ENCODE measurements at places on chromosomes 3 and 15.
A peak's percentile ranks its signal among the peaks of the same experiment; 100 is the strongest.

- DNase-seq = no peak
Measured at GRCh38 chr15:90497376-90497775, 32.3 kb upstream of the CRTC3 start.

DNA sequence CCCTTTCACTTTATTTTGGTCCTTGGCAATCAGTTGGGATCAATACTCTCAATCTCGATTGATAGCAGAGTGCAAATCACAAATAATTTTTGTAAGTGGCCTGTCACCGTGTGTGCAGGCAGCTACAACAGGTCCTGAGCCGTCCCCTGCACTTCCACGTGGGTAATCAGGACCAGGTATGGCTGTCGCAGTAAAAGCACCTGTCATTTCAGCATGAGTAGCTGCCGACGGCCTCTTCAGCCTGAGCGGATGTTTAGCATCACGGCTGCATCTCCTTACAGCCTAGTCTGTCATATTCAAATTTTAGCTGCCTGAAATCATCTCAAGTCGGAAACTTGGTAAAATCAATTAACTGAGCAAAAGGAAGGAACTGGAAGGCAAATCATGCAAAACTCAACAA, 53.0 kb upstream of the FOXP1 start:
- no peak for DNase-seq

DNA sequence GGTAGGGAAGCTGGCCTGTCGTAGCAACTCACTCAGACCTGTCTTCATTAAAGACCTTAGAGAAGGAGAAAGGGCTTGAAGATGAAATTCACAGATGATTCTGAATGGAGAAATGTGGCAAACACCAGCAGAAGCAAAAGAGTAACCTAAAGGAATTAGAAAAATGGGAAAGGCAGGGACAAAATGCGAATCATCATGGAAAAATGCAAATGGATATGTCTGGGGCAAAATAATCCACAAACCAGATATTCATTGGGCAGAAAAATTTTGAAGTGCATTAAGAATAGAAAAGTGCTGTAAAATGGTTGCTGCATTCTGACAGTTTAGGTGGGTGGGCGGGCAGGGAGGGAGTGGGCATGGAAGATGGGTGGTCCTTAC, 156.9 kb upstream of the RASGRP1 start:
- no peak for DNase-seq

DNA sequence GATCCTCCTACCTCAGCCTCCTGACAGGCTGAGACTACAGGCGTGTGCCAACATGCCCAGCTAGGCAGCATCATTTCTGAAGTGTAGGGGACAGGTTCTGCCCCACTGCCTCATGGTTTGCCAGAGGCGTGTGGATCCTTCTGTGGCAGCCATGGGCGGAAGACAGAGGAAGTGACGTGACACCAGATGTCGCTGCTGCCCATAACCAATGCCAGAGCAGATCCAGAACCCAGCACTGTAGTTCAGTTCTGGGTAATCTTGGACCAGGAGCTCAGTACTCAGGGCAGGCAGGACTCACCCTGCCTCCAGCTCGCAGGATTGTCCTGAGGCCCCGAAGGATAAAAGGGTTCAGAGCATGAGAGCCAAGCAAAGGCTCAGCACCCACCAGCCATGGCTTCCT, 8.2 kb downstream of the RBPMS2 start:
- DNase-seq = no peak

GRCh38 chr15:64622410-64623260, 152.8 kb downstream of the RBPMS2 start:
- DNase-seq = no peak

- DNase-seq = no peak
Measured at GRCh38 chr15:92682741-92683510, 27.4 kb upstream of the FAM174B start.

DNA sequence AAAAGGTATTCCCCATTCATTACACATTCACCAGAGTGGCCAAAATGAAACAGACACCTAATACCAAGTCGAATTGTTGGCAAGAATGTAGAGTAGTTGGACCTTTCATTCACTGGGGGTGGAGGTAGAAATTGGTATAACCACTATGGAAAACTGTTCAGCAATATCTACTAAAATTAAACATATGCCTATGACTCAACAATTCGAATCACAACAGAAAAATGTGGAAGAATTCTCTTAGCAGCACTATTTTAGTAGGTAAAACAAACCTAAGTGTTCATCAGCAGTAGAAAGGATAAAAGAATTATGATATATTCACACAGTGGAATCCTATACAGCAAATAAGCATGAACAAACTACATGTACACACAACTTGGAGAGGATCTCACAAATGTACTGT, 30.6 kb downstream of the POLG start:
- no peak for DNase-seq

GRCh38 chr3:124834723-124835718, 52.1 kb downstream of the ITGB5 start:
- peak; percentile 79 for DNase-seq

DNA sequence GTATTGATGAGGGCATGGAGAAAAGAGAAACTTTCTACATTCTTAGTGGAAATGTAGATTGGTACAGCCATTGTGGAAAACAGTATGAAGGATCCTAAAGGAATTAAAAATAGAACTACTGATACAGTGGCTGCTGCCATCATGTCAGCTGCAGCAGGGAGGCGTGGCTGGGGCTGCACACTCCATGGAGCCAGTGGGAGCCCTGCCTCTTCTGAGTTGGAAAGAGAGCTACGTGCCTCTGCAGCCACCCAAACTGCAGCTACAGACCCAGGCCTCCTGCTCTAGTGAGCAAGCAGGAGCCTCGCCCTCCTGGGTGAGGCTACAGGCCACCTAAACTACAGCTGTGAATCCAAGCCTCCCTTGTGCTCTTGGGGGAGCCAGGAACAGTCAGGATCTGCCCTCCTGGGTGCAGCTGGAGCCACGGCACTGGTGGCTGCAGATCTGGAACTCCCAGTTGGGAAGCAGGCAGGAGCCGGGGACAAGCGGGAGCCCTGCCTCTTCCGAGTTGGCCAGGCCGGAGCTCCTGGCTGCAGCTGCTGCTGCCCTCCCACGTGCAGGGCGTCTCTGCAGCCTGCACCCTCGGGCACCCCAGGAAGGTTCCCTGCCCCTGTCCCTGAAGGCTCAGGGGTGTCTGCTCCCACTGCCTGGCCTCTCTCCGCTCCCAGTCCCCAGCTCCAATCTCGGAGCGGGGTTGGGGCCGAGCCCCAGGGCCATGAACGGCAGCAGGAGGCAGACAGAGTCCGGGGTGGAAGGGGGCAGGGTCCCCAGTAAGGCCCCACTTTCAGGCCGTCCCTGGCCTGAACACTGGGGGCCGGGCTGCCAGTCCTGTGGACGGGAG, 64.5 kb downstream of the THBS1 start:
- DNase-seq = no peak

- DNase-seq = no peak
Measured at GRCh38 chr3:162285259-162285658, 788.7 kb downstream of the OTOL1 start.

DNA sequence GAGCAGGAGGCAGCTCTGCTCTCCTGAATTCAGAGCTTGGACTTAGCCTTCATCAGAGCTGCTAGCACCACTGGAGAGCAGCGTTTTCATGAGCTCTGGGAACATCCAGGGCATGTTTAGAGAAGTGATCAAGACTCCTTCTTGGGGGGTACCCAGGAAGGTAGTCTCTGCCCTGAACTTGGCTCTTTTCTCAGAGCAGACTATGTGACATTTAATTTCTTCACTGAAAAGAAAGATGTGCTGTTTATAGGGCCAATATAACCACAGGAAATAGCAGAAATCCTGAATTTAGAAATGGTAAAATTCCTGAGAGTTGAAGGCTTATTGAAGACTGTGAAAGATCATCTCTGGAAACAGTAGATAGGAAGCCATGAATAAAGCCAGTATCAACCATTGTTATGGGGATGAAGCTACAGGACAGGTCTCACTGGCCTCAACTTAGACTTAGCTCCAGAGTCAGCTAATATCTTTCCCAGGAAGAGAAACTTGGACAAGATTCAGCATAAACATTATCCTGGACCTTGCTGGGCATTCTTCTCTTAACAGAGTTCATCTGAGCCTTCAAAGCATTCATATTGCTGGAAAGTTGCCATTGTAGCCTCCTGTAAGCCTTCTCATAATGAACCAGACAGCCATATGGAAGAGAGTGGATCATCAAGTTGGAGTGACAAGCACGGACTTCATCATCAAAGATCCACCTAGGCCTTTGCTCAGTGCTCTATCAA, 386.6 kb upstream of the THBS1 start:
- DNase-seq = no peak

DNA sequence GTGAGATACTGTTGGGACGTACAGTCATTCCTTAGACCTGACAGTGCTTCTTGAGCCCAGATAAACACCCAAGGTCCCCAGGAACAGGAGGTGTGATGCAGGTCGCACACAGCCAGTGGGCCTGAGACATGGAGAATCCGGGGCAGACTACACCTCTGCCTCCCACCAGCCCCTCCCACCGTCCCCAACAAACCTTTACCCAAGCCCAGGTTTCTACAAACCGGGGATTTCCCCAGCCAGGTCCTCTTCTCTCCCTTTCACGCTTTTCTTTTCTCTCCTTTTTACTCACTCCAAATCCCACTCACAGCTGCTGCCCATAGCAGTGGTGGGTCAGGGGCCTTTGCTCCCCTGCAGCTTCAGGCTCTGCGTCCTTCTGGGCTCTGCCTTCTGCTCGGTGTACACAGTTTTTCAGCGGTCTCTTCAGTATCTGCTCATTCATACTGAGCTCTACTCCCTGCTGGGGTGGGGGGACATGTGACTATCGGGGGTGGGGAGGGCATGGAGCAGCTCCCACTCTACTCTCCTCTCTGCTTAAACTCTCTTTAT, 4.8 kb upstream of the PCSK6 start:
- no peak for DNase-seq

DNA sequence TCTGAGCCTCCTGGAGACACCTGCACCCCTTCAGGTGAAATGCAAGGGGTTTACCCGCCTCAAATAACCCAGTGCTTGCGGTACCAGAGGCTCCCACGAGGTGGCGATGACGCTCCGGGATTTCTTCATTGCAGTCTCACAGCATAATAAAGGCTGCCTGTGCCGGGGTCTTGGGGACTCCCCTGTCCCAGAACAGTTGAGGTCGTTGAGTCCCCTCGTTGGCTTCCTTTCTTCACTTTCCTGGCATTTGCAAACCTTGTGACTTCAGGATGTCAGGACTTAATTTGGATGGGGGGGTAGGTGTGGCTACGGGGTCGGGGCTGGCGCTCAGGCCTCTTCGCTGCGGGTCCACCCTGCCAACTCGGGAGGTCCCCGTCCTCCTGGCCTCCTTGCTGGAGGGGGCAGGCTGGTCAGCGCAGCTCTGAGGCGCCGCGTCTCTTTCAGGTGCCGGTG, 1.3 kb downstream of the GNAT1 start:
- peak; percentile 79 for DNase-seq

- no peak for DNase-seq
Measured at GRCh38 chr3:146166826-146167225, 5.8 kb upstream of the PLOD2 start.

DNA sequence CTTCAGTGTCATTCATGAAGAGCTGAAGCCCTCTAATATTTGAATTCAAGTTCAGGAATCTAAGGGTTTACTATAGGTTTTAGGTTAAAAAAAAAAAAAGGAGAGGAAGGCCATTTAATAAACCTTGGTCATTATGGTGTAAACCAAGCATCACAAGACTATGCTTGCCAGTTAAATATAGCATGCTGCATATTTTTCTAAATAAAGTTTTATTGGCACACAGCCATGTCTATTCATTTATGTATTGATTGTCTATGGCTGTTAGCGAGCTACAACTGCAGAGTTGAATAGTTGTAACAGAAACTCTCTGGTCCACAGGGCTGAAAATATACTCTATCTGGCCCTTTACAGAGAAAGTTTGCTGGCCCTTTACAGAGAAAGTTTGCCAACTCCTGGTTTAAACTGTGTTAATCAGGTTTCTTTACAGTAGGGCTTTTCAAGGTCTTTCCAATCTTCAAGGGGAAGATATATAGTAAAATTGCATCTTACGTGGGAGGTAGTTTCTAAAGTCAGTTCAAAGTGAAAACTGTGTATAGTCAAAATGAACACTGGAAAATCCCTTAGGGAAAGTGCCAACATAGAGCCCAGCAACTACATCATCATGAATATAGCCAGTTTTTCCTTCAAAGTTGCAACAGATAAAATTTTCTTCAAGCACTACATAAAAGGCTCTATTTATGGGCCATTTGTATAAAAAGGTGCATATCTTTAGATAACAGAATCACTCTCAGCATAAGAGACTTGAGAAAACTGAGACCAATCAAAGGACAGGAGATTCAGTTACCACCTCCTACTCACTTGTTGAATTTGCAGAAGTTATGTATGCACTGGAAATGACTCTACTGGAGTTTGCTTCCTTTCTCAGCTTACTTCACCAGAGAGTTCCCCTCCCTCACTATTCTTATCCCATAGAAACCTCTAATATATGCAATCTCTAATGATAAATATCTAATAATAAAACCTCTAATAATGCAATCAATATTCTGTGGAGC, 49.7 kb upstream of the FRMD4B start:
- DNase-seq = no peak

DNA sequence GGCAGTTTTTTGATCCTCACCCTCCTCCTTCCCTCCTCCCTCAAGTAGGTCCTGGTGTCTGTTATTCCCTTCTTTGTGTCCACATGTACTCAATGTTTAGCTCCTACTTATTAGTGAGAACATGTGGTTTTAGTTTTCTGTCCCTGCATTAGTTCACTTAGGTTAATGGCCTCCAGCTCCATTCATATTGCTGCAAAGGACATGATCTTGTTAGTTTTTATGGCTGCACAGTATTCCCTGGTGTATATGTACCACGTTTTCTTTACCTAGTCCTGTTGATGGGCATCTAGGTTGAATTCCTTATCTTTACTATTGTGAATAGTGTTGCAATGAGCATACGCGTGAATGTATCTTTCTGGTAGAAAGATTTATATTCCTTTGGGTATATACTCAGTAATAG, 61.7 kb upstream of the FGF7 start:
- DNase-seq = no peak

GRCh38 chr3:148845756-148846395, 18.3 kb downstream of the CPB1 start:
- no peak for DNase-seq

GRCh38 chr3:123371859-123372685, 76.8 kb downstream of the ADCY5 start:
- peak; percentile 54 for DNase-seq

- no peak for DNase-seq
Measured at GRCh38 chr3:114427285-114428043, 133.6 kb downstream of the TIGIT start.

GRCh38 chr3:12473511-12473910, 10.8 kb upstream of the TSEN2 start:
- DNase-seq = no peak

DNA sequence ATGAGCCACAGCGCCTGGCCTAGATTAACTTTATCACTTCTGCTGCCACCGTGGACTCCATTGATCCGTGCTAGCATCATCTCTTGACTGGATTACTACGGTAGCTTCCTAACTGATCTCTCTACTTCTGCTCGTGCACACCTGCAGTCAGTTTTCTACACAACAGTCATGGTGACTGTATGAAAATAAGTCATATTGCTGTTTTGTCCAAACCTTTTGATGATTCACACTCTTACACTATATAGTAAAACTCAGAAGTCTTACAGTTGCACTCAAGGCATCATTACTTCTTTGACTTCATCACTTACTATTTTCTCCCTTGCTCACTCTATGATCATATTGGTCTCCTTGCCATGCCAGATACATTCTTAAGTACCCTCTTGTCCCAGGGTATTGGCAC, 10.1 kb downstream of the PDCD6IP start:
- DNase-seq = no peak

Data from tibial artery (tissue), 4 donors.